ENCODE measurements at places on chromosomes 11 and 22. TPM values are rescaled to one million over a fixed set of nuclear protein-coding genes. Genes with fewer than 3 reads are reported as not detected.

ADORA2A gene
- total RNA-seq, result 0.16 TPM

BLID gene
- total RNA-seq, result not detected

TRIM49 gene
- total RNA-seq, result not detected

MPZL3 gene
- total RNA-seq, result 1.3 TPM

APOL6 gene
- 9.9 TPM for total RNA-seq

BIK gene
- not detected for total RNA-seq

All from MG63 (cell line).